ENCODE measurements at places on chromosomes 12 and 14.

- no peak for DNase-seq
These were observed 20.3 kb upstream of the GNS start for GRCh38 chr12:64779354-64779974.

- peak; percentile 62 for DNase-seq
These were observed 574 bp downstream of the WNK1 start for GRCh38 chr12:752695-753610.

- DNase-seq: no peak
These were observed 13.3 kb downstream of the RNASE3 start for GRCh38 chr14:20904393-20905029.

GRCh38 chr12:124550123-124551089 lies 17.0 kb downstream of the NCOR2 start:
- peak; percentile 25 for DNase-seq

- DNase-seq: no peak
These were observed 74.8 kb downstream of the ARL6IP4 start for GRCh38 chr12:123055281-123055766.

Measured in fibroblast of skin of back (primary cell).